ENCODE measurements at places on chromosomes 1 and 21.

GRCh38 chr1:19623523-19623922 is 20.6 kb upstream of the NBL1 start:
- DNase-seq: no peak

DNA sequence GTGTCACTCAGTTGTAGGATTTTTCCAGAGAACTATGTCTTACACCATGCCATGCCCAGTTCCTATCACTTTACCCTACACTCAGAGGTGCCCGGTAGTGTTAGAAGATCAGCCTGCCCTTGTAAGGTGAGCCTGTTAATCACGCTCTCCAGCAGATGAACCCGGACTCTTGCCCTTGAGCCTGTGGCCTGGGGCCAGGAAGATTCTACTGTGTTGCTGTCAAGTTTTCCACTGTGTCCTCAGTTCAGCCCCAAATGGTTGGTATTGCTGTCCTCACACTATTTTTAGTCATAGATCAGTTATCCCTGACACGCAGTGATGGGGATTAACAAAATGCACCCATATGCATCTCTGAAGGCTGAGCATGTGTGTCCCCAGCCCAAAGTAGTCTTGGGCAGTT is 105.0 kb upstream of the SPAG17 start:
- DNase-seq: no peak

- DNase-seq: peak; percentile 45
These were observed 18.9 kb downstream of the PGBD2 start for GRCh38 chr1:248924696-248925532.

DNA sequence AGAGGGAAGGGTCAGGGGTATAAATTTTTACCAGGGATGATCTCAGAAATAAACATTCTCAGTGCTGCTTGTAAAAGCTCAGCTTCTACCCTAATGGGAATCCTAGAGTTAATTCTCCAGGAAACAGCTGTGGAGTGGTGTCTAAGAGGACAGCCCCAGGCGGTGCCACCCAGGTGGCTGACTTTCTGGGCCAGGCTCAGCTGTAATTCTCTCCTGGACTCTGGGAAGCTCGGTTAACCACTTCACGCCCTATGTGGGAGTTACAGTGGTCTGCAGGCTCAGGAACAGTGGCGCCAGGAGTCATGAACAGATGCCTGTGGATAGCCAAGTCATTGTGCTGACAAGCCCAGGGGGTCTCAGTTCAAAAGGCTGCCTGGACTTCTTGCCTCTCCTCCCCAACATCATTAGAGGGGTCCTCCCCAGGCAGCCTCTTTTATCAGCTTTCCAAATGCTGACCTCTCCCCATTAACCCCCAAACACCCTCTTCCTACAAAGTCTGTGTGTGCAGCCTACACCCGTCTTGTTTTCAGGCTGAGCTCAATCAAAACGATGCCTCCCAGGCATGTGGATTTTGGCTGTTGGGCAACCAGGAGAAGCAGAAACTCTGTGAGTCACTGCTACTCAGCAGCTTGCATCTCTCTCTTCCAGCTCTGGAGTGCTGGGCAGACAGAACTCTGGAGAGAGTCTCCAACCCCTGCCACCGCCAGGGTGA is 1.2 kb downstream of the HHIPL2 start:
- peak; percentile 93 for DNase-seq

DNA sequence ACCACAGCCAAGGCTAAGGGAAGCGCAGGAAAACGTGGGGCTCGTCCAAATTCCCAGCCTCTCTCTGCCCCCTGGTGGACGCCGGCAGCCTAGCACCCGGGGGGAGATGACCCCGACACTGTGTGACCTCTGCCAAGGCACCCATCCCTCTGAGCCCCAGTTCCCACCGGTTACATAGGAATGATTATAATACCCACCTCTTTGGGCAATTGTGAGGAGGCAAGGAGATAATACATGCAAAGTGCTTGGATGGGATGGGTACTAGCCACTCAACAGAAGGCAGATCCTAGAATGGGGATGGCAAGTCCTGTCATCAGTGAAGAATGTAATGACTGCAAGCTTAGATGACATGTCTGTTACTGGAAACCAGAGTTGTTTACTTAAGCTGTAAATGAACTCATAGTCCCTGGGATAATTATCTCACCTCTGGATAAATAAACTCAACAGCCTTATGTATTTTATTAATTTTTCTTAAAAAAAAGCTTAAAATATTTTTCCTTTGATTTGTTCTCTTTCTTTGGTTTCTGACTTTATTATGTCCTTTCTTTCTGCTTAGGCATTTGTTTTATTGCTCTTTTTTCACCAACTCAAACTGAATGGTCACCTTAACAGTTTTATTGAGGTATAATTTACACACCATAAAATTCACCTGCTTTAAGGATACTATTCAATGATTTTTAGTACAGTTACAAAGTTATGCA is 11.3 kb upstream of the BMP8B start:
- DNase-seq: peak; percentile 89

DNA sequence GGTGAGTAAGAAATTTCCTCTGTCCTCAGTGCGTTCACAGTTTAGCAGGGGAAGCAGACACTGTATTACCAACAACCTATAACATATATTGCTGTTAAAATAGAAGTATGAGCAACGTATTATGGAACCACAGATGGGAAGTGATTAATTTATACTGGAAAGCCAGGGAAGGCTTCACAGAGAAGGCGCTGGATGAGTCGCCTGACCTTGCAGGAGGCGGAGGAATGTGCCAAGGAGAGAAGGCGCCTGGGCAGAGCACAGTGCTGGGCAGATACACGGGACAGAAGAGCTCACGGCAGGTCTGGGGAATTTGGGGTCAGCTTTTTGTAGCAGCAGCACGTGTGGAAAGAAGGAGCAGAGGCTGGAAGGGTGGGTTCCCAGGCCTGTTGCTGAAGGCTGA is 116.3 kb downstream of the DHRS3 start:
- no peak for DNase-seq

GRCh38 chr1:7470904-7471638 is 300.0 kb upstream of the VAMP3 start:
- DNase-seq: peak; percentile 96

GRCh38 chr1:227546598-227547309 is 16.6 kb upstream of the ZNF678 start:
- no peak for DNase-seq

DNA sequence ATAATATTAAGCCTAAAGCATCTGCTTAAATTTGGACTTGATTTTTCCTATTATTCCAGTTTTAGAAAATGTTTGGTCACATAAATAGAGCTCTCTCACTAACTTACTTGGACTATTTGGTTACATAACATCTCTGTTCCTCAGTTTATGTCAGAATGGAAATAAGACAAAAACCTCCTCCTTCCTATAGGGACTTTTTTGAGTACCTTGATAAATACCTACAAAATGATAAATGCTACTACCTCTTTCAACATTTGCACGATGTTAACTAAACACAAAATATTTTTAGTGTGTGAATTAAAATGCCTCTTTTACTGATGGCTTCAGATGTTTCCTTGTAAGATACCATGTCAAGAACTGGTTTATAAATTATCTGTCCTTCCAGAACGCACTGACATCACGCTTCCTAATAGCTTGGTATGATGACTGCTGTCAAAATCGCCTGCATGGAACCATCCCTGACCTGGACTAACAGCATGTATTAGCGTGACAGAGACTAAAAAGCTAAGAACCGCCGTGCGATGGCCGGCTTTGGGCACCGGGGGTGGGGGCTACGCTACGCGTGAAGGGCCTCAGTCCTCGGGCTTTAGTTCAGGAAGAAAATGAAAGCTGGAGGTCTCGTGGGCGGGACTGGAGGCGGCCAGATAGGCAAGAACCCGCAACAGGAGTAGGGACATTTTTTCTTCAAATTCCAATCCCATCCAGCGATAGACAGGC is 133.2 kb upstream of the BARHL2 start:
- peak; percentile 26 for DNase-seq

GRCh38 chr1:29209173-29209572 is 21.6 kb downstream of the MECR start:
- DNase-seq: peak; percentile 69

GRCh38 chr1:108041360-108042142 is 76.6 kb upstream of the VAV3 start:
- no peak for DNase-seq

GRCh38 chr21:41622831-41623548 is 115.0 kb upstream of the TMPRSS2 start:
- DNase-seq: no peak

DNA sequence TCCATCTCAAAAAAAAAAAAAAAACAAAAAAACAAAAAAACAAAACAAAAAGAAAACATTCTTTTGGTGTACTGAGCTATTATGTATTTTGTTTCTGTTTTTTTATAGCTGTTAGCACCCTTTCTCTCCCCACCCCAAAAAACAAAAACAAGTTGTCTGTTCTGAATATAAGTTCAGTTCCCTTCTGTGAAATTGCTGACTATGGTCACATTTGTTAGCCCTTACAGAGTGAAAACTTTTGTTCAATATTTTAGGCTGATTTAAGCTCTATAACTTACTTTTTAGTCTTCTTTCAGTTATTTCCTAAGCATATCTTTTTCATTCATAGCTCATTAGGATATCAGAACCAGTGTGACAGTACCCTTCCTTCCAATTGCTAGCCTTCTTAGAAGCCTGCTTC is 1056.6 kb upstream of the NCAM2 start:
- DNase-seq: no peak

- DNase-seq: no peak
These were observed 120.3 kb downstream of the ATG4C start for GRCh38 chr1:62903982-62904855.

- peak; percentile 3 for DNase-seq
These were observed at the start of gene PRKACB for GRCh38 chr1:84143796-84144565. Gene PRKACB (plus strand): TSS chr1:84144271. CDS start chr1:84144362, 91 bp downstream.

DNA sequence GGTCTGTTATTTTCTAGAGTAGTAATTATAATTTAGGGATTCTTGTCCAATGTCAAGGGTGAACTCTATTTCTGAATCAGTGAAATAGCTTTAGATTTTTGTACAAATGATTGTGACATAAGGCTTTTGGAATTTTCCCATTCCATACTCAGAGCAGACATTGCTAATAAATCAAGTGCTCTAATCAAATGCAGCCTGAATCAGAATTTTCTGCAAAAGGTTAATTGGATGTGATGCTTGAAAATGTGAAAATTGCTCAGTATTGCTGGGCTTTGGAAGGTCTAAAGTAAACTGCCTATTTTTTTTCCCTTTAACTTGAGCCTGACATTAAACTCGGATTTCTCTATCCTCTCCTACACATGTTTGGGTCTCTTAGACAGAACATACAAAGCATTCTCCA is 23.2 kb downstream of the SGIP1 start:
- DNase-seq: peak; percentile 30

All from AG08395 (cell line).